ENCODE measurements at places on chromosomes 11 and 22. TPM values are rescaled to one million over a fixed set of nuclear protein-coding genes. Genes with fewer than 3 reads are reported as not detected.
A peak's percentile ranks its signal among the peaks of the same experiment; 100 is the strongest.

- H3K36me3 ChIP-seq, result no peaks in the 10 kb centered on the region
- H3K27ac ChIP-seq, result no peak overlapping the region
- H3K4me1 ChIP-seq, result peaks cover 6% of the 10 kb centered on the region
These were observed 57.7 kb upstream of the CARD18 start for GRCh38 chr11:105197071-105197815.

GRCh38 chr11:1763336-1763795 is 361 bp downstream of the CTSD start:
- H3K27ac ChIP-seq, result peak overlapping the region; percentile 62
- peaks cover 55% of the 10 kb centered on the region for H3K4me1 ChIP-seq
- H3K27me3 ChIP-seq, result no peaks in the 10 kb centered on the region
- peak overlapping the region; percentile 58 for H3K4me3 ChIP-seq
- no peaks in the 10 kb centered on the region for H3K36me3 ChIP-seq

DNA sequence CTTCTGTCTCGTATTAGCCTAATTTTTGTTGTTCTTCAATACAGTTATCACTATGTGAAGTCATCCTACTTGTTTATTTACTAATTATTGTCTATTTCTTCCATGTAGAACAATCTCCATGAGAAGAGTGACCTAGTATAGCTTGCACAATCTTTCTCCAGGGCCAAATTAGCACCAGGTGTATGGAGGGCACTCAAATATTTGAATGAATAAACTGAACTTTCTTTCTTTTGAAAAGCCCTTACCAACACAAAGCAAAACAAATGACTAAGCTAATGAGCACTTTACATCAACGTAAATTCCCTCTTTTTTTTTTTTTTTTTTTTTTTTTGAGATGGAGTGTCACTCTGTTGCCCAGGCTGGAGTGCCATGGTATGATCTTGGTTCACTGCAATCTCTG is 34.2 kb downstream of the ABTB2 start:
- H3K4me1 ChIP-seq, result no peaks in the 10 kb centered on the region
- H3K36me3 ChIP-seq, result no peaks in the 10 kb centered on the region
- no peak for DNase-seq
- H3K4me3 ChIP-seq, result no peak overlapping the region

The OR52N4 gene
- total RNA-seq, result 1.6 TPM

The PGGHG gene
- total RNA-seq, result 304 TPM

- H3K27me3 ChIP-seq, result no peaks in the 10 kb centered on the region
- peak overlapping the region; percentile 13 for H3K4me3 ChIP-seq
- H3K4me1 ChIP-seq, result peaks cover 94% of the 10 kb centered on the region
These were observed 35.6 kb downstream of the MYH9 start for GRCh38 chr22:36351921-36352802.

Data from CD4-positive, alpha-beta memory T cell (primary cell).